HT-29 (cell line): ENCODE measurements at places on chromosomes 2 and 18. TPM values are rescaled to one million over a fixed set of nuclear protein-coding genes. Genes with fewer than 3 reads are reported as not detected.

Gene LRRTM1
- total RNA-seq: not detected in 2 replicates

Gene CDC42EP3
- total RNA-seq: 6.6 and 13.6 TPM in 2 replicates

Gene CIB4
- not detected in 2 replicates for total RNA-seq

Gene POMC
- total RNA-seq: not detected in 2 replicates

Gene PJVK
- total RNA-seq: 0.23 and 0.26 TPM in 2 replicates

Gene MYOM1
- total RNA-seq: 0.10 and 0.13 TPM in 2 replicates

Gene CHRNG
- not detected in 2 replicates for total RNA-seq
